NCI-H1048 (cell line): ENCODE measurements at places on chromosomes 5 and 9.

- no peak for DNase-seq
Observed at GRCh38 chr5:43432486-43433375, 20.5 kb upstream of the CCL28 start.

DNA sequence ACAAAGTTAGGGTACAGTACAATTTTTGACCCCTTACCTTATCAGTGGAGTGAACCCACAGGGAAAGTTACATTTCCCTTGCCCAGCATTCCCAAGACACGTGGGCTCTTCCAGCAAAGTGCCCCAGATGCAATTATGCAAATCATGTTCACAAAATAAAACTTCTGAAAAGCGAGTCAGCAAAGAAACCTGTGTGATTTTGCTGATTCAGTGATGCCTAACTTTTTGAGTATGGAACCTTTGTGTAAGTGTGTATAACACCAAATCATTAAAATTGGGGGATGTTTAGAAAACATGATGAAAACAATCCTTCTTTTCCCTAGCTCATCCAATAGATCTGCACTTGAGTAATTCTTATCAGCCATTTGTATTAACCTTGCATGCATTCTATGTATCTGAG, 52.6 kb downstream of the SH3RF2 start:
- no peak for DNase-seq

DNA sequence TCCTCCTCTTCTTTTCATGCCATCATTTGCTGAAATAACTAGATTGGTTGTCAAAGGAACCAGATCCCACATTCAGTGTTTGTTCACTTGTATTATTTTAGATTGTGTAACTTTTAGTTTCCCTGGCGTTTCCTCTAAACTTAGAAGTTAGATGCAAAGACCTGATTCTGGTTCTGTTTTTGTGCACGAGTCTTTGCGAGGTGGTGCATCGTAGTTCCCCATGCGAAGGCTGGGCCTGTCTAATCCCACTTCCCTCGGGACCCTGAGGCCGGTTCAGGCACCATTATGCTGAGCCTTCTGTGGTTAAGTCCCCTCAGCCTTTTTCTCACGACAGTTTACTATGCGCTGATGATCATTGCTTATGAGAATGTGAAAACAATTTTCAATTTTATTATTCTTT, 219.1 kb upstream of the OTULINL start:
- no peak for DNase-seq

GRCh38 chr9:109317311-109317978, 3.4 kb downstream of the EPB41L4B start:
- no peak for DNase-seq

GRCh38 chr9:19022206-19022605, 10.8 kb downstream of the SAXO1 start:
- no peak for DNase-seq

- no peak for DNase-seq
Observed at GRCh38 chr5:139182528-139183296, 15.5 kb downstream of the SIL1 start.

- no peak for DNase-seq
Observed at GRCh38 chr5:33608344-33609041, 167.7 kb downstream of the TARS1 start.

GRCh38 chr5:71533615-71534014, 53.5 kb upstream of the MCCC2 start:
- DNase-seq = no peak

DNA sequence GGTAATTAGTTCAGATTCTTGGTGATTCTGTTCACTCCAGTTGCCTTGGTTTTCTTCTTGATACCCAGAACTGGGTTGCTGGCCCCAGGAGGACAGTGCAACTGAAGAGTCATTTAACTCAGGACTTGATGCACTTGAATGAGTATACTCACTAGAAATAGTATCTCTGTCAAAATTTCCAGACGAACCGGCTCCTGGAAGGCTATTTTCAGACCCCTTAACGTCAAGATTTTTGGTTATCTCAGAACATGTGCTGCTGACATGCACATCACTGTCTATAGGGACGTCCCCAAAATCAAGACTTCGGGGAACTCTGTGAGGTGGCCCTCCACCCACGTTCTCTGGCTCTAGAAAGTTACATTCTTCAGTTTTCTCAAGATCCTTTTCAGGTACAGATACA, 56.7 kb upstream of the PCA3 start:
- DNase-seq = no peak

- no peak for DNase-seq
Observed at GRCh38 chr9:76431601-76432000, 27.4 kb upstream of the GCNT1 start.

GRCh38 chr9:133810556-133811195, 72.5 kb upstream of the SARDH start:
- no peak for DNase-seq

GRCh38 chr5:95956021-95956899, 5.4 kb downstream of the ELL2 start:
- DNase-seq = no peak

GRCh38 chr9:27683181-27683580, 109.9 kb upstream of the C9orf72 start:
- DNase-seq = no peak

DNA sequence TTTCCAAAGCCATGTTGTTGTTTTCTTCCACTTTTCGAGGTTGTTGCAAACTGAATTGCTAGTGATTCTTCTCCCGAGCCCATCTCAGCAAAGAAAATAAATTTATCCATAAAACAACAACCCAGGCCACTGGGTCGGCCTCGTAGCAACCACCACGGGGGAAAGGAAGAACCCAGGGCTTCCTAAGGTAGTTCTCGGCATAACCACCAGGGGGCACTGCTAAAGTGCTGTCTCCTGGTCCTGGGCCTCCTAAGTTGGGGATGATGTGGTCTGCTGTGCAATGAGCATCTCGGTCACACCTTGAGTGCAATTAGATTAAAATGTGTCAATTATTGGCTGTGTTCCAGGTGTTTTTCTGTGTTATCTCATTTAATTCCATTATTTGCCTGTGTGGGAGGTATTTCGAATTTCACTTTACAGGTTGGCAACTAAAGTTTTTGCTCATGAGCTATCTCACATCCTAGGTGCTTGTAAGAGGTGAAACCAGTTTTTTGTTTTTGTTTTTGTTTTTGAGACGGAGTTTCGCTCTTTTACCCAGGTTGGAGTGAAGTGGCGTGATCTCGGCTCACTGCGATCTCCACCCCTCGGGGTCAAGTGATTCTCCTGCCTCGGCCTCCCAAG, 102.8 kb upstream of the DAP start:
- no peak for DNase-seq

DNA sequence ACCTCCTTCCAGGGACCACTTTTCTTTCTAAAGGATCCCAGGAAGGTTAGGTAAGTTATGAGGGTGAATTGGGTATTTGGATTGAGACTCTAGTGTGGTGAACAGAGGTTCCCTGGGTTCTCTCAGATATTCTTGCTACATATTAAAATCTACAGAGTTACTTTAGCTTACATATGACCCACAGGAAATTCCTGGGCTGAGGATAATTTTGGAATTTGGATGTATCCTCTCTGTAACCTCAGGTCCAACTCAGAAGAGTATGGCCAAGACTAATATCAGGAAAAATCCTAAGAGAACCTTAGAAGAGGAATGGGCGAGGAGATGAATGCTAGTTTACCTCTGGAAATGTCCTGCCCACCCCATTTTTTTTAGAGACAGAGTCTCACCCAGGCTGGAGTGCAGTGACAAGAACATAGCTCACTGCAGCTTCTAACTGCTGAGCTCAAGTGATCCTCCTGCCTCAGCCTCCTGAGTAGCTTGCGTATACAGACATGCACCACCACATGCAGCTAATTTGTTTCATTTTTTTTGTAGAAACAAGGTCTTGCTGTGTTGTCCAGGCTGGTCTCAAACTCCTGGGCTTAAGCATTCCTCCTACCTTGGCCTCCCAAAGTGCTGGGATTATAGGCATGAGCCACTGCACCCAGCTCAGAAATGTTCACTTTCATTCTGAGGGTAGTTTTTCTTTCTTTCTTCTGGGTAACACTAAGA, 196.4 kb downstream of the ARHGEF28 start:
- DNase-seq = no peak

GRCh38 chr9:32854271-32854670, 70.9 kb downstream of the TMEM215 start:
- DNase-seq = no peak

GRCh38 chr5:5063533-5063953, 76.6 kb upstream of the ADAMTS16 start:
- no peak for DNase-seq

DNA sequence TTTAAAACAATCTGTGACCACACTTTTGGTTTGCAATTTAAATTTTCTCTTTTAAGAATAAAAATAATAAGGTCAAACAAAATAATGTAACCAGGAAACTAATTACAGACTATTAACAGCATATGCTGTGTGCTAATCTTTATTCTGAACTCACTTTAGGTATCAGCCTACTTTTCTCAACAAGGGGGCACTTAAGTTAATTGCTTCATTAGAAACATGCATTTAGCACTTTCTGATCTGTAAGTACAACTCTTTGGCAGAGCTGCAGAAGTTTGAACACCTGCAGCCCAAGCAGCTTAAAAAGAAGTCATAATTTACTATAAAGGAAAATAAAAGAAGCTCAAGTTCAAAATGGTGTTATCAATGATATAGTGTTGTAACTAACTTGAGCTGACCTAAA, 21.7 kb downstream of the XRCC4 start:
- DNase-seq = no peak

DNA sequence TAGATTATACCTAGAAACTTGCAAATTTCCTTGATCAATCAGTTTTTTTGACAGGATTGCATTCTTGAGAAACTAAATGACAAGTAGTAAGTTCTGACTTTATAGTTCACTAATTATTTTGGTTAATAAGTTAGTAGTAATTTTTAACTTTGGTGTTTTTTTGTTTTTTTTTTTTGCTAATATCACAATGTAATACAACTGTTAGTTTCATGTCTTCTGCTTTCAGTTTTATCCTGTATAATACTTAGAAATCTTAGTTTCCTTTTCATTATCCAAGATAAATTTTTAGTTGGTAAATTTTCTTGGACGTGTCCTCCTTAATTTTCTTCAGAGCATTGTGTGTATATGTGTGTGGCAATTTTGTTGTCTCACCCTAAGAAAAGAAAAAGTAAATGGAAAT, 57.8 kb downstream of the CWC27 start:
- no peak for DNase-seq

DNA sequence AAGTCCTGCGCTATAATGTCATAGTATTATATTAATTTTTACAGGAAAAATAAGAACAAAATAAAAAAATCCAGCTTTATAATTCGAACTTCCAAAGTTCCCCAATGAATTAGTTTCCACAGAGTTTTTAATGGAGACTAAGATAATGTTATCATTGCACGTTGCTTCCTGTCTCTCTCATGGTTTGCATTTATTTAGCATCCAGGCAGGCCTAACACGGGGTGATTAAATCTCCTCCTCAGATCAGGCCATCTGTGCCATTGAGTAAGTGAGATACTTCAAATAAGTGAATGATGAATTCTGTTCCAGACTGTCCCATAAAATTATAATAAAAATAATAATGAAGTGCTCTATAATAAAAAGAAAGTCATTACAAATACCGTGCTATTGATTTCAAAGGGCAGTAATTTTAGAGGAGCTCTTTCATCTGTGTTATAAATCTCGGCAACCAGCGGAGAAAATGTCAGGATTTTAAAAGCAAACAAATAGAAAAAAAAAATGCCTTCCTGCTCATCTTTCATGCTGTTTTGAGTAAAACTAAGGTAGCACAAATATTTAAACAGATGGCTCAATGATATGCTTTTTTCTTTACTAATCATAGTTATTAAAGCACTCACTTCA, 570.6 kb upstream of the ZNF608 start:
- DNase-seq = no peak

GRCh38 chr9:130445268-130445983, 665 bp downstream of the ASS1 start:
- no peak for DNase-seq

DNA sequence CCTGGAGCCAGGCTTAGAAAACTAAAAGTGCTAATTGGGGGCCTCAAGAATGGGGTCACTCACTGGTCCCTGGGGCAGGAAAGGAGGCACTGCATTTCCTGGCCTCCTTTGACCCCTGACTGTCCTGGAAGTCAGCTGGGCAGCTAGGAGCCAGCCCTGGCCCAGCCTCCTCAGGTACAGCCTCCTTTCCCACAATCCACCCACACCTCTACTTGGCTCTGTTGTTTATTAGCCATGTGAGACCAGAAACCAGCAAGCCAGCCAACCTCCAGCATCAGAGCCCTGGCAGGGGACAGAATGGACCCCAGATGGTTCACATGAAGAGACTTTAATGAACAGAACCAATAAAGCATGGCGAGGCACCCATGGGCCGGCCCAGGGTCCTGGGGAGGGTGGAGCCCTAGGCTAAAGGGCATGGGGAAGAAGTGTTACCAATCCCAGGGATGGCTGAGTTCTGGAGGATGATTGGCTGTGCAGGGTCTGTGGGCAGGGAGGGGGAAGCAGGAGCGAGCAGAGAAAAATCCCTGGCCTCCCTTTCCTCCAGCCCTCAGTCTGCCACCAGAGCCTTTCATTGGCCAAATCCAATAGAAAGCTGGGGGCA, 55.3 kb upstream of the ANGPTL2 start:
- no peak for DNase-seq
